Stimulated activated CD4-positive, alpha-beta T cell treated with anti-CD3 and anti-CD28 coated beads, Interleukin-12 subunit alpha, Interleukin-12 subunit beta, amount 100 ng/mL, for 4 hours (primary cell): ENCODE measurements at places on chromosomes 4 and X.

- no peak for DNase-seq
Measured at GRCh38 chr4:70831293-70831692, 8.4 kb downstream of the GRSF1 start.

DNA sequence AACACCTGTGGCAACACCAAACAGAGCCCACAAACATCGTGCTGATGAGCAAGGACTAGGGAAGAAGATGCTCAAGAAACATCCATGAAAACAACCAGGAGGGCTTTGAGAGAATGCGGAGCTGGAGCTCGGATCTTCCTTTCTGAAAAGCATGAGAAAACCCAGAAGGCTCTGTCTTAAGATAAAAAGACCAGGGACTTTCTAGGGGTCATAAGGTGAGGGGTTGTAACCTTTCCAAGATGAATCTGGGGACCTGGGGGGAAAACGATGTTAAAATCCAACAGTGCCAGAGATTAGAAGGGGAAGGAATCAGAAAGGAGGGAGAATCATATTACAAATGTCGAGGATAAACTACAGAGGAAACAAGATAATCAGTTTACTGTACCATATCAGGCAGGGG, 10.1 kb downstream of the GK2 start:
- no peak for DNase-seq

DNA sequence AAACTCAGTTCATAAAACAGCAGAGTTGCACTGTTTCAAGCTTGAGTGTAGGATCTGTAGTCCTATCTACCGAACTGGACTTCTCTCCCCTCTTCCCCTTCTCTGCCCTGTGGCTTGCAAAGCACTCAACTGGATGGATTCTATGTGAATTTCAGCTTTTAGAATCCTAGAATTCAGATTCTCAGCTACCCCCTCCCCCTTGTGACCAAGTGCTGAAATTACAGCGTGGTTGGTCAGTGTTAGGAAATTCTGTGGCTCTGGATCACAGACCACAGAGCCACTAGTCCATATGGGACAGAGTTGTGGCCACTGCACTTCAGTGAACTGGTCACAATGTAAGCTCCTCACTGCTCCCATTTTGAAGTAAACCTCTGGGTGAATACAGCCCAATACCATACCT, 64.6 kb upstream of the TRPC5 start:
- no peak for DNase-seq

GRCh38 chr4:123564758-123565346, 168.3 kb downstream of the SPRY1 start:
- DNase-seq: peak; percentile 7

- no peak for DNase-seq
Measured at GRCh38 chr4:88195328-88196012, 37.0 kb upstream of the ABCG2 start.

DNA sequence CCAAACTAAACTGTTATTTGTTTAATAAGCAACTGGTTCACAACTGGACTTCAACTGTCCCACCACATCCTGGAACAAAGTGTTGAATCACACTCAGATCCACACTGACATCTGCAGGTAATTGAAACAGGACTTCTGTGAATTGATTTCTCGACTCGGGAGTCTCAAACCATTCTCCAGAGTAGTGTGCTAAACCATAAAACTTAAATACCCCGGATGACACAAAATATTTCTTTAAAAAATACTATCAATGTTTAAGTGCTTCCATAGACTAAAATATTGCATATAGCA, 95.4 kb upstream of the PLAC1 start:
- no peak for DNase-seq

GRCh38 chrX:13168269-13168668, 123.8 kb upstream of the FAM9C start:
- DNase-seq: no peak

- no peak for DNase-seq
Measured at GRCh38 chr4:73704314-73705055, 35.9 kb upstream of the CXCL8 start.

GRCh38 chr4:7007944-7008343, 35.2 kb upstream of the TADA2B start:
- no peak for DNase-seq

DNA sequence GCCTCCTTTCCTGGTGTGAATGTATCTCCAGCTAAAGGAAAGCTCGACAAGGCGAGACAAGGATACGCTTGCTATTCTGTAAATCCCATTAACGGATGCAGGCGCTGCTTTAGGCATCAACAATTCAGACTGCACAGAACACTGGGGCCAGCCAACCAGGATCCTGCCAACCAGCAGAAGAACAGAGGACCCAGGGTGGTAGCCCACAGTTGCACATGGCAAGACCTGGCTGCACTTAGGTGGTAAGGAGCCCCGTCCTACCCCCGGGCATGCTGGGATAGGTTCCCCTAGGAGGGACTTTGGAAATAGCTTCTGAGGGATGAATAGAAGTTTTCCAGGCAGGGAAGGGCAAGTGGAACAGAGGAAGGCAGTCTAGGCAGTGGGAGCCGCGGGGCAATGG, 20.7 kb downstream of the PSAPL1 start:
- no peak for DNase-seq

GRCh38 chrX:70046978-70047377, 2.8 kb downstream of the AWAT2 start:
- no peak for DNase-seq

DNA sequence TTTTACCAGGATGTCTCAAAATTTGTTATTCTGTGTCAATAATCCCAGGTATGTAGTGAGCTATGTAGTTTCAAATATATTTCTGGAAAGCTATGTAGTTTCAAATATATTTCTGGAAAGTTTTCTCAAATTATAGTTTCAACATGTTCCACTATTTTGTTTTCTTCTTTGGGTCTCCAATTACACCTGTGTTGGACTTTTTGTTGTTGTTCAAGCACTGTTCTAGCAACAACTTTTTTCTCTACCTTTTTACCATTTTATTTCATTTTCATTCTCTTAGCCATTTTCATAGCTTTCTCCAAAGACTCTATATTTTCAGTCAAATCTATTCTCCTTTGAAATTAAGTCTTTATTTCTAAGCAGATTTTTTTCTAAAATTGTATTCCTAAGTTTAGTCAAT, 88.4 kb downstream of the LCORL start:
- no peak for DNase-seq

DNA sequence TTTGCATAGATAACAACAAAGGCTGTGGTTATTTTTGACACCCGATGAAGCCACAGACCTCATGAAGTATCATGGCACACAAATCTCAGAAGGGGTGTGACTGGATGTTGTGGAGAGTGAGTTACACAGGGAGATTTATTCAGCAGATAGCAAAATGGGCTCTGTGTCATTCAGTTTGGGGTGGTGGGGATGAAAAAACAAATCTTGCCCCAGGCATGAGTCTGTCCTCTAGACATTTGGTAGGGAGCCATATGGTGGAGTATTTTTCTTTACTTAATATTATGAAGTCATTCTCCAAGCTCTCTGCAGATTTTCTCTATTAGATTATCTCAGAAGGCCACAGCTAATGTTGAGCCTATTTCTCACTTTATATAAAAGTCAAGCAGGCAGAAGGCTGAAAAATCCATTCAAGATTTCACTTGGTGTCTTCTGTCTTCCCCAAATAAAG, 277.1 kb upstream of the TENM3 start:
- DNase-seq: no peak

DNA sequence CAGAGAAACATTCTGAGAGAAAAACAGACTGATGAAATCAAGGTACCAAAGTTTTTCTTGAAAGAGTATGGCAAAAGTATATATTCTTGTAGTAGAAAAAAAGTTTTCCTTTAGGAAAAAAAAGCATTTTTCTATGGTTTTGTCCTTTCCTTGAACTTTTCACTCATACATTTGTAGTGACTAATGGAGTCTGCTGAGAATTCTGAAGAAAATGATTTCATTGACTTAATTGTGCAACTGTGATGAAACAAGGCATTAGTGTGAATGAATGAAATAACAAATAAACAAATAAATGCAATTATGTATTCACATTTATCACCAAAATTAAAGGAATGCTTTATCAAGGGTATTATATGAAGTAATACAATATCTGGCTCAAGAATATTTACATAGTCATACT, 5.7 kb downstream of the CSN1S1 start:
- no peak for DNase-seq

- no peak for DNase-seq
Measured at GRCh38 chr4:72987741-72988729, 81.5 kb downstream of the COX18 start.

- DNase-seq: no peak
Measured at GRCh38 chr4:15481961-15482745, 12.5 kb downstream of the CC2D2A start.

GRCh38 chr4:15322006-15322405, 105.8 kb upstream of the C1QTNF7 start:
- no peak for DNase-seq

DNA sequence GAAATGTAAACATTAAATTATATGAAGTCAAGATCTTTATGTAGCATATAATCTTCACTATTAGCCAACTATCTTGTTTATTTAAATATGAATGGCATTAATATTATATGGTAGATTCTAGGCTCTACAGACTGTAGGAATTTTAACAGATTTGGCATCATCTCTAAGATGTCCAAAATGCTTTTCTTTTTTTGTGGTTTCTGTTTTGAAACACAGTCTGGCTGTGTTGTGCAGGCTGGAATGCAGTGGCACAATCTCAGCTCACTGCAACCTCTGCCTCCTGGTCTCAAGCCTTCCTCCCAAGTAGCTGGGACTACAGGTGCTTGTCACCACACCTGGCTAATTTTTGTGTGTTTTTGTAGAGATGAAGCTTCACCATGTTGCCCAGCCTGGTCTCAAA, 76.2 kb downstream of the ELOVL6 start:
- DNase-seq: no peak

DNA sequence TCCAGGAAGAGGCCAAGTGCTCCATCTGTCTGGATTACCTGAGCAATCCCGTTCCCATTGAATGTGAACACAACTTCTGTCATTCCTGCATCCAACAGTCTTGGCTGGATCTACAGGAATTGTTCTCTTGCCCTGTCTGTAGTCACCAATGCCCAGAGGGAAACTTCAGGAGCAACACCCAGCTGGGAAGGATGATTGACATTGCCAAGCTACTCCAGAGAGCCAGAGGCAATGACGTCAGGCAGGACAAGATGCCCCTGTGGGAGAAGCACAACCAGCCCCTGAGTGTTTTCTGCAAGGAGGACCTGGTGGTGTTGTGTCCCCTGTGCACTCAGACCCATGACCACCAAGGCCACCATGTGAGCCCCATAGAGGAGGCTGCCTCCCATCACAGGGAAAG, 21.3 kb upstream of the TRIM60 start:
- no peak for DNase-seq

- no peak for DNase-seq
Measured at GRCh38 chr4:168610911-168611530, 114.2 kb downstream of the PALLD start.

DNA sequence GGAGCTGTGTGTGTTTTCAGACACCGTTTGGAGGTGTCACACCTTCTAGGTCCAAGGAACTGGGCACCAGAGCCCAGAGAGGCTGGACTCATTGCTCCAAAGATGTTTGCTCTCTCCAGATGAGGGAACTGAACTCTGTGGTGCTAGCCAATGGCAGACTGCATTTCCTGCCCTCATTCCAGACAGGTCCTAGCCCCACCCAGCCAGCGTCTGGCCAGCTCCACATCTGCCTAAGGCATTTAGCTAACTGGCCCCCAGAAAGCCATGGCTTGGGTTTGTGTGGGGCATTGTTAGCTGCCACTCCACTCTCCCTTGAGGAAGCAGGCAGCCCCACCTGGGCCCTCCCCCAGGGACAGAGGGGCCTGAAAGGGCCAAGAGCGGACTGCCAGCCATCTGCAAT, 11.4 kb downstream of the FGD1 start:
- no peak for DNase-seq

DNA sequence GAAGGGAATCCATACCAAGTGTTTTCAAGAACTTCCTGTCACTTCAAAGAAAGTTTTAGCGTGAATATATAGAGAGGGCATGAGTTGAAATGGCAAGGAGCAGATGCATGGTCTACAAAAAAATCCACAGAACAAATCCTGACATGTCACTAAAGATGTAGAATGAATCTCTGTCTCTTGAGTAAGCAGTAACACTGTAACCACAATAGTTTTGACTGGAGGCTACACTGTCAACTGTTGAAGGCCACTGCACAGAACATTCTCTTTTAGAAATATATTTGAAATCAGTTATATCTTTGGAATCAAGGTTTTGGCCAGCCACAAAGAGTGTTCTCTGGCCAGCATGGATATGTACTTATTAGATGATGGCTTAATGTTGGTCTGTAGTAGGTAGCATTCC, 83.8 kb downstream of the VCX3B start:
- no peak for DNase-seq

DNA sequence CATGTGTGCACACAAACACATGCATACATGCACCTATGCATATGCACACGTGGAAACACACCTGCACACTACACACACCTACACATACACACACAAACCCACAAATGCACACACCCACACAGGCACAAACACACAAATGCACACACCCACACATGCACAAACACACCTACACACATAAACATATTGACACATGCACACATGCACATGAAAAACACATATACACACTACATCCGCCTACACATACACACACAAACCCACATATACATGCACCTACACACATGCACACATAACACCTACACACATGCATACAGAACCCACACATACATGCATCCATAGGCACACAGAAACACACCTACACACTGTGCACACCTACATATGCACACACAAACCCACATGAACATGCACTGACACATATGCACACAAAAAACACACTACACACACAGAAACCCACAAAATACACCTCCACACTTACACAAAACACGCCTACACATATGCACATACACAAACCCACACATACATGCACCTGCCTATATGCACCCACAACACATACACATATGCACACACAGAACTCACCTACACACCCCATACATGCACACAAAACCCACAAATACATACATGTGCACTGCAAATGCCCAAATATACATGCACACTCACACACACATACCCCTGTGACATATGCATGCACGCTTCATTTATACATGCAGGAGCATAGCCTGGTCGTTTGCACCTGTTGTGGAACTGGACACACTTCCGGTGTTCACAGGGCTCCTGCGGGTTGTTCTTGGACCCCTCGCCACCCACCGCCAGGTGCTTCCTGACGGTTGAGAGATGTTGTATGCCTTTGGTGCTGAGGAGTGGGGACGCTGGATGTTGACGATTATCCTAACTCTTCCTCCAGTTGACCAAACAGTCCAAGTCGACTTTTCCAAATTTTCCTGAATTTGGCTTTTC, 22.1 kb downstream of the CD99 start:
- no peak for DNase-seq

GRCh38 chr4:5662555-5662954, 45.8 kb downstream of the EVC2 start:
- no peak for DNase-seq

- DNase-seq: no peak
Measured at GRCh38 chrX:152025656-152026440, 51.4 kb upstream of the GABRE start.

DNA sequence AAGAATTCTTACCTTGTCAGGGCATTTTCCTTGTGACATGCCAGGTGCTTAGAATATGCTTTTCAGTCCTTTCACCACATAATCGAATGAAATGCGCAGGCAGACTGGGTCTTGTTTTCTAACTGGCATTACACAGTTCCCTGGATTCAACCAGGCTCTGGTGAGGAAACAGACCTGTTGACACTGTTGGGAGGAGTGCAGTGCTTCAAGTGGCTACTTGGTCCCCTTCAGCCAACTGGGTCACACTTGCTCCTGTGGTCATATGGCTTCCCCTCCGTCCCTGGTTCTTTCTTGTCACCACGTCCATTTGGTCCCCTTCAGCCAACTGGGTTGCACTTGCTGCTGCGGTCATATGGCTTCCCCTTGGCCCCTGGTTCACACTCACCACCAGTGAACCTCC, 9.7 kb downstream of the SMIM20 start:
- DNase-seq: no peak

- DNase-seq: no peak
Measured at GRCh38 chrX:87105131-87105530, 412.5 kb upstream of the KLHL4 start.
